ENCODE measurements at places on chromosomes 4 and X. TPM values are rescaled to one million over a fixed set of nuclear protein-coding genes. Genes with fewer than 3 reads are reported as not detected.

Gene CTAG1B
- total RNA-seq = not detected

Gene USP27X
- total RNA-seq = 2.7 TPM

Gene COMMD8
- 20.9 TPM for total RNA-seq

Gene DOCK11
- 39.7 TPM for total RNA-seq

Gene MUC7
- total RNA-seq = not detected

Gene SLC26A1
- under 0.01 TPM for total RNA-seq

Gene HELT
- not detected for total RNA-seq

Gene DUX4
- total RNA-seq = not detected

Gene USP46
- 10.3 TPM for total RNA-seq

Gene SLC6A14
- not detected for total RNA-seq

Gene RAB40A
- total RNA-seq = 0.39 TPM

Gene MGARP
- total RNA-seq = 1.8 TPM

Gene PNMA6F
- not detected for total RNA-seq

Gene GUCY1A1
- under 0.01 TPM for total RNA-seq

Gene CABS1
- not detected for total RNA-seq
